ENCODE measurements at places on chromosomes 5 and 9.

DNA sequence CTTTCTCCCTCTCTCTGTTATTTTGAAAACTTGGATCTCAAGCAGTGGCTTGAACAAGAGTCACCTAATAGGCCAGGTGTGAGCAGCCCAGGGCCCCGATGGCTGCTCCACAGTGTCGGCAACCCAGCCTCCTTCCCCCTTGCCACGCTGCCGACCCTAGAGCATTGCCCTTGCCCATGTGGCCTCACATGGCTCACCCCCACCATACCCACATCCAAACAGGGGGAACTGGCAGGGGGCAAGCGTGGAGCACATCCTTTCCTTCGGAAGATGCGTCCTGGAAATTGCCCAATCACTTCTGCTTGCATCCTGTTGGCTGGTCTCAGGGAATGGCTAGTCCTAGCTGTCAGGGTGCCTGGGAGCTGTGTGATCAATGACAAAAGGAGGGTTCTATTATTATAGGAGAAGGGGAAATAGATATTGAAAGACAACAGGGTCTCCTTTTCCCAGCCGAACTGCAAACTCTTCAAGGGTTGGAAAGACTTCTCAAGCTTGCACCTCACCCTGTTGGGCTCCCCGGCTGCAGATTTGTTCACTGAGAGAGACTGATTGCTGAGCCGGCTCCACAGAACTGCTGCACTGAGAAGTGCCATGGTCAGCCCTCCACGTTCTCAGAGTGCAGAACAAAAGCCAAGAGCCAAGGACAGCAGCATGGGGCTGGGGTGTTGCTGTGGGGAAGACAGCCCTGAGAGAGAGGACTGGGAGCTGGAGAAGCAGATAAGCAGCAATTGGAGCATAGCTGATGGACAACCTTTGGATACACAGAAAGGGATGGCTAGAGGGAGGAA is 8.3 kb upstream of the TIFAB start:
- no peak for DNase-seq

DNA sequence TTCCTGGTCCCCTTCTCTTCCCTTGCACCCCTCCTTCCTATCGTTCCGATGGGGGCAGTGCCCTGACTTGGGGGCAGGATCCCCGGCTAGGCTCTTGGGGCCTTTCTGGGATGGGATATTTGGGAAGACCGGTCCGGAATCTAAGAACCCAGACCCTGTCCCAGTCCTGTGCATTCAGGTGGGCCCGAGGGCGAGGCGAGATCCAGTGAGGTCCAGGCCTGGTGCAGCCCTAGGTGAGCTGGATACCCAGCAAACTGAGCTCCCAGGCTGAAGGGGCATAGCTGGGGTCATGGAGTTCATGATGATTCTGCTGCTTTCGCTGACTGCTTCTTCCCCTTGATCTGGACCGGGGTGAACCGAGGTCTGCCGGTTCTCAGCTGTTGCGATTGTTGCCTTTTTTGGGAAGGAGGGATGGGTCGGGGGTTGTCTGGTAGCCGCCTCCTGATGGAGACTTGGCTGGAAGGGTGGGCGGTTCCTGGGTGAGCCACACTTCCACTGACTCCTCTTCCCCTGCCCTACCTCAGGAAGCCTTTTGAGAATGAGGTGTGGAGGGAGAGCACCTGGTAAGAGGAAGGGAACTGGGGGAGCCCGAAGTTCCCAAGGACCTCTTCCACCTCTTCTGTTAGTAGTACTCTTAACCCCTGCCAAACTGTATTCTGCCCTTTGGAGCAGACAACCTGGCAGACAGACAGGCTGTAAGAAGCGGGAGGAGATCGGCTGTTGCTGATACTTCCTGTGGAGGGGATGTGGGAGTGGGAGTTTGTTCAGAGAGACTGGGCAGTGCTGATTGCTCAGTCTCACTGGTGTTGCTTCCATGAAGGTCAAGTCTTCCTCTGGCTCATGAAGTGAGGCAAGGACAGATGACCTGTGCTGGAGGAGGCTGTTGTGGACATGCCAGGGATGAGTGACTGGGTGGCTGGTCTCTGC is 1.0 kb downstream of the LRRC8A start:
- no peak for DNase-seq

GRCh38 chr9:17927616-17928015 is 348.8 kb downstream of the SH3GL2 start:
- DNase-seq, result no peak

DNA sequence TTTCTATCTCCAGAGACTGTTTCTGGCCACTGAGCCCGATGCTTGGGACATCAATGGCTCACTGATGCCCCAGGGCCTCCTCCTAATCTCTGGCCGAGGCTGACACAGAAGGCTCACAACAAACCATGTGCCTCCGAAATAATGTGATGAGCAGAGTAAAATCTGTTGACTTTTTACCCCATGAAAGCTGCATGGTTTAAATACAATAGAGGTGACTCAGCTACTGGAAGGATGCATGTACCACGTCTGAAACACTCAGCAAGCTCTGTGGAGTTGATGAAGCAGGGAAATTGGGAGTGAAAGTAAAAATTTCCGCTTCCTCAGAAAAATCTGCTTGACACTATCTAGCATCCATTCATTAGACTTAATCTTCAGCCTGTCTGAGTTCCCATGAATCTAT is 111.1 kb upstream of the EQTN start:
- DNase-seq, result no peak

GRCh38 chr9:112048924-112049691 is 126.0 kb downstream of the SUSD1 start:
- no peak for DNase-seq

DNA sequence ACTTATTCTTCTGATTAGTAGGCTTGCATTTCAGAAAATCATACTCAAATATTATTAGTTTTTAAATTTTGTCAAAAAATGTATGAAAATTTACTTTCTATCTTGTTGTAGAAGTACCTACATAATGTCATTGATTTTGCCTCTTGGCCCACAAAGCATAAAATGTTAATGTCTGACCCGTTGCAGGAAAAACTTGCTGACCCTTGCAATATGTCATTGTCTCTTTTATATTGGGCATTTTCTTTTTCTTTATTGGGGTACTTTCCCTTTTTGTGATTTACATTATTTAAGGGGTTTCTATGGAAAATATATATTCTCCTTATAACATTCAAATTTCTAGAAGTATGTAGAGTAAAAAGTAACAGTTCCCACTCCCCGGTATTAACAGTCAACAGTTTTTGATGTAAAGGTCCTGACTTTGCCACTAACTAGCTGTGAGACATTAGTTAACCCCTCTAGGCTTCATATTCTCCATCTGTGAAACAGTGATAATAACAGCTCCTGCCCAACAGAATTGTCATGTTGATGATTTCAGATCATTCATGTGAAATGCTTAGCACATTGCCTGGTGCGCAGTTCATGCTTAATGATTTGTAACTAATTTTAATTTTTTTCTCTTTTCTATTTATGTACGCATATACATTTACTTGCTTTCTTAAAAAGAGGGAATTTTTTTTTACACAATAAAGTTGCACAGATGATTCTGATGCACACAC is 243.2 kb downstream of the ARHGAP26 start:
- no peak for DNase-seq

- no peak for DNase-seq
Observed at GRCh38 chr5:34583167-34583566, 73.0 kb upstream of the RAI14 start.

DNA sequence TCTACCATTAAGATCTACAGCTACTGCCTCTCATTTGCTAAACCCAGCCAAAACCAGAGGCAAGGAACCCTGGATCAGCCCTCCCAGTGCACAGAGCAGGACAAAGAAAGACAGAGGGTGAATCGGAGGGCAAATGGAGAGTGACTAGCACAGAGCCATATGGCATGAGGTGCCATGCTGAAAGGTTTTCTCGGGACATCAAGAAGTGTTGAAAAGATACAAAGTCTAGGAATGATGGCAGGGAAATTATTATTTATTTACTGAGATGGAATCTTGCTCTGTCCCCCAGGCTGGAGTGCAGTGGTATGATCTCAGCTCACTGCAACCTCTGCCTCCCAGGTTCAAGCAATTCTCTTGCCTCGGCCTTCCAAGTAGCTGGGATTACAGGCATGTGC is 19.3 kb downstream of the SLC1A1 start:
- DNase-seq, result no peak

- no peak for DNase-seq
Observed at GRCh38 chr5:150112201-150113046, 26.1 kb upstream of the CSF1R start.

Measured in activated naive CD4-positive, alpha-beta T cell (primary cell).